ENCODE measurements at places on chromosomes 11 and 22. TPM values are rescaled to one million over a fixed set of nuclear protein-coding genes. Genes with fewer than 3 reads are reported as not detected.

The NFAM1 gene
- 0.62 TPM for total RNA-seq

The SMC1B gene
- 0.04 TPM for total RNA-seq

The RFPL1 gene
- not detected for total RNA-seq

The RFPL3 gene
- total RNA-seq, result not detected

The RASSF10 gene
- 0.35 TPM for total RNA-seq

The B3GAT1 gene
- 0.09 TPM for total RNA-seq

The CD59 gene
- total RNA-seq, result 139 TPM

The MRGPRF gene
- 10.2 TPM for total RNA-seq

The HBE1 gene
- 10.3 TPM for total RNA-seq

The SLC37A4 gene
- total RNA-seq, result 5.7 TPM

The KCTD14 gene
- 0.89 TPM for total RNA-seq

DNA sequence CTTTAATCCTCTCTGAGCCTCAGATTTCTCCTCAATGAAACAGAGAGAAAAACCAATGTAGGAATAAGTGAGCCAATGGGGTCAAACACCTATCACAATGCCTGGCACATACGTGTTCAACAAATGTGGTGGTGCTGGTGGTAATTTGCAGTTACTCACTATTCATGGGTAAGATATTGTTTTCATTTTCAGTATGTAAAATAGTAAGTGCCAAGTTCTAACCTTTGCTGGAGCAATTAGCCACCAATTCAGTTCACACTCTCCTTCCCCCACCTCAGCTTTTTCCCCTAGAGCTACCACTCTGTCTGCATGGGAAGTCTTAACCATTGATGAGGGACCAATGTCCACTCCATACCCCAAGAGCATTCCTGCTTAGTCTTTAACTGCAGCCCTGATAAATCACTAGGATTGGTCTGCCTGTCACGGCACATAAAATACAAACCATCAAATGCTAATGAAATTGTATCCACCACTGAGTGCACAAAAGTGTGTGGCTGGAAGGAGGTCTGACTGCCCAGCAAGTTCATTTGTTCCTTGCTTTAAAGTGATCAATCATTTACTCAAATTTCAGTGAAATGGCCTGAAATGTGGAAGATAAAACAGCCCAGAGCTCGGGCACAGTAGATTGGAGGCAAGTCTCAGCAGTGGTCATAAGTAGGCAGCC is 187.4 kb upstream of the API5 start:
- DNase-seq, result no peak

- DNase-seq, result peak; percentile 90
Observed at GRCh38 chr22:21014726-21015465, at the start of gene P2RX6. Gene P2RX6 (plus strand): TSS chr22:21015165. CDS start chr22:21015175, 10 bp downstream.

DNA sequence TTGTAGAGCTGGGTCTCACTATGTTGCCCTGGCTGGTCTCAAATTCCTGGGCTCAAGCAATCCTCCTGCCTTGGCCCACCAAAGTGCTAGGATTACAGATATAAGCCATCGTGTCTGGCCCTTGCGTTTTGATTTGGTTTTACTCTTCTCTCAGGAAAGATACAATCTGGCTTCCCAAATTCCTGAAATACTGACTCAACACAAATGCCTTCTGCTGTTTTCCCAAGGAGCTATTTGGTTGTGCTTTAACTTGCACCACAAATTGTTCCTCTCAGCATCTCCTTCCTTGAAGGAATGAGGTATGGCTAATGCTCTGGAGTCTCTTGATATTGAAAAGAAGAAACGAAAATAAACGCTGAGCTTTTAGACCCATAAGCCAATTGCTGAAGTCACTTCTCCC is 110.0 kb upstream of the PAX6 start:
- DNase-seq, result no peak

- peak; percentile 61 for DNase-seq
Observed at GRCh38 chr11:35236667-35237003, 97.7 kb downstream of the CD44 start.

DNA sequence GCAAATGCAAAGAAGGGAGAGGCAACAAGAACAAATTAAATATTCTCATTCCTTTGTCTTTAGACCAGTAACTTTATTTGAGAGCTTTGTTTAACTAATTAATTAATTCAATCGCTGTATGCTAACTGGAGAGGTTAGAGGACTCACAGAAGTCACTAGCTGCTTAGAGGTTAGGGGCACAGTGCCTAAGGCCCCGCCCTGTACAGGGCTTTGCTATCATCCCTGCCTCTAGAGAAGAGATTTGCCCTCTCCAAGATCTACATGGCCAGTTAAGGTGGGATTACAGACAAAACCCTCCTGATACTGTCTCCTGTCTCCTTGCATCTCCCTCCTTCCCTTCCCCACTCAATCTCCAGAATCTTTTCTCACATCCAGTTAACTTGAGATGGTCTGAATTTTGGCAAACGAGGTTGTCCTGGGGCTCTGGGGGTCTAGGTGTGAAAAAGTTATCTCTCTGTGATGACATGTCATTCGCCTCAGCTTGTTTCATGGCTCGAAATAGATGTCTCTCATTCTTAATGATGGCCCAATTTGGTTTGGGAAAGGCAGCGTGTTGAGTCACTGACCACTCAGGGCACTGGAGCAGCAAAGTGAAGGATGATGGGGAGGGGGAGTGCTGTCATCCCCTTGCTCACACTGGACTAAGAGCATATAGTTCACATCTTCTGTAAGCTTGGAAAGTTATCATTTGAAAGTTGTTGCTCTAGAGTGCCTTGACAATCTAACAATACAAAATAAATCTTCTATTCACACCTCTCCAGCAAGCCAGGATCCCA is 190.9 kb downstream of the KIRREL3 start:
- DNase-seq, result no peak

DNA sequence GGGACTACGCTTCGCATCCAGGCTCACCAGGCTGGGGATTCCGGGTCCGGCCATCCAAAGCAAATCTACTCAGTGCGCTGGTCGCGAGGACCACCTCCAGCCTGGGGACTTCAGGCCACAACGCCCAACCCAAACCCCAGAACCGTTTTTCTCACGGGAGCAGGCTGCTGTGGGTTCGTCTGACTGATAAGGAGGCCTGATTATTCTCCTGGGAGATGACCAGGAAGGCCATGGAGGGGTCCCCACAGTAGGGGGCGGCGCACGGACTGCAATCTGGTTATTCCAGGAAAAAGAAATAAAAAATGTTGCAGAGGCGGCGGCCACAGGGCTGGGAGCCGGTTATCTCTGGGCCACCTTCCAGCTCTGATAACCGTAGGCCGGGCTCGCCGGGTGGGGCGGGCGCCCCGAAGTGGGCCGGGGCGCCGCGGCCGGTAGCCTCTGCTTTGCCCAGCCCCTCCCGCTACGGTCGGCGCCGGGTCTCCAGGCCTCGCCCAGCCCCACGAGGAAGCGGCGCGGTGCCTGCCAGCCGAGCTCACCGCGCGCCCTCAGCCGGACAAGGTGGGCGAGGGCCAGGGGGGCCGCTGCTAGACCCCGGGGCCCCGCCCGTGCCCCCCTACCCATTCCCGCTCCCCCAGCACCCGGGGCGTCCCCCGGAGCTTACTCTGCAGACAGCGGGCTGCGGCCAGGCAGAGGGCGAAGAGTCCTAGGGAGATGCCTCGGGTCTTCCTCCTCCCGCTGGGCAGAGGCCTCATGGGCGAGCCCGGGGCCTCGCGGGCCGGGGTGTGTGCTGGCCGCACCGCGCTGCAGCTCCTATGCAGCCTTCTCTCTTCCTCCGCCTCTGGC is 446 bp downstream of the VSTM5 start:
- DNase-seq, result peak; percentile 29

DNA sequence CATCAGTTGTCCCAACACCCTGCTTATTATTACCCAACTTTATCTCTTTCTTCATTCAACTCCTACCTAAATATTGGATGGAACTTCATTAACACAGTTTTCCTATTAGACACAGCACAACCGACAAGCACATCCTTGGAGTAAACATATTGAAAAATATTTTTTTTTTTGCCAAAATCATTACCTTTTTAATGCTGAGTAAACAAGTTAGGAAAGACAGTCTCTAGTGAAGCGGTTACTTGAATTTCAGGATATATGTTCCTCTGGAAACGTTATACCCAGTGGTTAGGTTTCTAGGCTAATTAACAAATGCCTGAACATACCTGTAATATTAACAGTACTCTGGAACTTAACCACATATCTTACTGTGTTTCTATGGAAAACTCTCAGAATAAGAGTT is 11.4 kb downstream of the SESN3 start:
- DNase-seq, result no peak

- peak; percentile 89 for DNase-seq
Observed at GRCh38 chr22:22959147-22959827, 71.7 kb downstream of the IGLL5 start.

GRCh38 chr11:15826826-15827225 is 529.5 kb downstream of the SOX6 start:
- no peak for DNase-seq

- DNase-seq, result no peak
Observed at GRCh38 chr11:36241497-36241896, 47.7 kb downstream of the COMMD9 start.

- DNase-seq, result peak; percentile 73
Observed at GRCh38 chr11:90134478-90135003, at the start of gene NAALAD2. Gene NAALAD2 (plus strand): TSS chr11:90134663. CDS start chr11:90134759, 96 bp downstream.

Data from muscle of leg (tissue), 16 donors.